ENCODE measurements at places on chromosomes 7 and 10. TPM values are rescaled to one million over a fixed set of nuclear protein-coding genes. Genes with fewer than 3 reads are reported as not detected.

ASIC3 gene
- 2.3 TPM for polyA plus RNA-seq

CAMK1D gene
- polyA plus RNA-seq, result 11.9 TPM

- no peak for DNase-seq
Measured at GRCh38 chr7:148721390-148721789, 22.7 kb downstream of the CUL1 start.

PKD2L1 gene
- 0.38 TPM for polyA plus RNA-seq

TLX1 gene
- polyA plus RNA-seq, result not detected

DNA sequence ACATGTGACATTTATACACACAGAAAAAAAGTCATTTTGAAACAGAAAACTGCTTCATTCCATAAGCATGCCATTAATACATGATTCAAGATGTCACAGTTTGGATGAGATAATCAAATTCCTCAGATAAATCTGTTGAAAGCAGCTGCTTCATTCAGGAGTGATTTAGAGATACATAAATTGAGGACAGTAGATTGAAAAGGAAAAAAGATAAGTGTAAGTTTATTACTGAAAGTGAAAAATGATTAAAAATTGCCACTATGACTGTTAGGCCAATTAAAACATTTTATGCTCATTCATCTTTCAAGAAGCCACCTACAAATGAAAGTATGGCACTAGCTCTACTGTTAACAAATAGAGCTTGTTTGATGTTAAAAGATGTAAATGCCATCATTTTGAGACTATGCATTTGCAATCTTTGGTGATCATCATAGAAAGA is 136.9 kb upstream of the CDK6 start:
- no peak for DNase-seq
